ENCODE measurements at places on chromosomes 1 and 21.

DNA sequence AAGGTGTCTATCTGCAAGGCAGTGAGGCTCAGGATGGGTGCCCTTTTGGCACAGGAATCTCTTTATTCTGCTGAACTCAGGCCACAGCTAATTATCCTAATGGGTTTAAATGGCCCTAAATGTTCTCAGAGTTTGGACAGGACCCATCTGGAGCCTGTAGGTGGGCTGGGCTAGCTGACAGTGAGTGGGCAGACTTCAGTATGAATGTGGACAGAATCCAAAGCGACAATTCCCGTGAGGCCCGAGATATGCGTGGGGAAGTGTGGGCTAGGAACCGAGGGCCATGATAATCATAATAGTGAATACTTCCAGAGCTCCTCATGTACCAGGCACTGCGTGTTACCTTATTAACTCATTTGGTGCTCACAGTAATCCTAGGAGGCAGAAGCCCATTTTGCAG lies 165.3 kb downstream of the GRIK3 start:
- DNase-seq = no peak

- no peak for DNase-seq
Observed at GRCh38 chr1:9985001-9985400, 12.0 kb upstream of the RBP7 start.

DNA sequence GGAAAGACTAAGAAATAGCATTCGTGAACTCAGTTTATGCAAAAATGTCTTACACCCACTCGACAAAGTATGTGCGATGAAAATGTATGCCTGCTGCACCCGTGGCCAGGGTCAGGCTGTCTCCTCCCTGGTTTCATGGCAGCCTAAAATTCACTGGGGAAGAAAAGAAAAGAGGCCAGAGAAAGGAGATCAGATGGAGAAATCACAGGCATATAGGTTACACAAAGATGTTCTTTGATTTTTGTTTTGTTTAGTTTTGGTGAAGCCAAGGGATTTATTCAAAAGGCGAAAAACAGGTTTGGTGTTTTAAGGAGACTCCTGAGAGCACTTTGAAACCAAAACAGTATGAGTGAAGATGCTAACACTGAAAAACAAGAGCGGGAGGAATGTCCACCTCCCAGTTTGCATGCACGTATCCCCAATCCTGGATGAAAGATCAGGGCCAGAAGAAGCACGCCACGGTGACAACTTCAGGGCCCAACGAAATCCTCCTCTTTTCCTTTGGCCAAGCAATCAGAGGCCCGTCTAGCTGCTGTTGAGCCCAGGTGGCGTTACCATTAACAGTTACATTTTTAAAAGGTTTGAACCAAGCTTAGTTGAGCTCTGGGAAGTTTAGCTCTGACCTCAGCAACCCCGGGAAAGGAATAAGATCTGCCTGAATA lies 992 bp upstream of the SSX2IP start:
- no peak for DNase-seq

- no peak for DNase-seq
Observed at GRCh38 chr1:193799948-193800690, 613.7 kb upstream of the B3GALT2 start.

Data from SJSA1 (cell line).